A172 (cell line): ENCODE measurements at places on chromosomes 5 and 9.
A peak's percentile ranks its signal among the peaks of the same experiment; 100 is the strongest.

DNA sequence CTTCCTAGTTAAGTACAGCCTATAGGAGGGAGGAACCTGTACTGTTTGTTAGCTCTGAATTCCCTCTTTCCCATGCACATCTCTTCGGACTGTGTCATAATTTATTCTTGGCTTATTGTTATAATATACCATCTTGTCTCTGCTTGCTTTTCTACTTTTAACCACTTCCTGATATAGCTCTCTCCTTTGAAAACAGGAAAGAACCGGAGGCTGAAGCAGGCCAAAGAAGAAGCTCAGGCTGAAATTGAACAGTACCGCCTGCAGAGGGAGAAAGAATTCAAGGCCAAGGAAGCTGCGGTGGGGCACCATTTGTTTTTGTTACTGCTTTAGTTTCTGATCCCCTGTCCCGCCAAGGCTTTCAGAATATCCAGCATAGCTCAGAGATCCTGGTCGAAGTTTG lies 4.8 kb downstream of the ATP6V1G1 start:
- no peak for DNase-seq

DNA sequence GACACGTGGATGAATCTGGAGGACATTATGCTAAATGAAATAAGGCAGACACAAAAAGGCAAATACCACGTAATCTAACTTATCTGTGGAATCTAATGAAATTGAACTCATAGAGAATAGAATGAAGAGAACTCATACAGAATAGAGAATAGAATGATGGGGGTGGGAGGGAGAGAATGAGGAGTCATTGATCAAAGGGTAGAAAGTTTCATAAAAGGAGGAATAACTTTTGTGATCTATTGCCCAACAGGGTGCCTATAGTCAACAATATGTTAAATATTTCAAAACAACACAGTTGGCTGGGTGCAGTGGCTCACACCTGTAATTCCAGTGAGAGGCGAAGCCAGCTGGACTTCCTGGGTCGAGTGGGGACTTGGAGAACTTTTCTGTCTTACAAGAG lies 54.9 kb upstream of the ZNF169 start:
- DNase-seq, result no peak

DNA sequence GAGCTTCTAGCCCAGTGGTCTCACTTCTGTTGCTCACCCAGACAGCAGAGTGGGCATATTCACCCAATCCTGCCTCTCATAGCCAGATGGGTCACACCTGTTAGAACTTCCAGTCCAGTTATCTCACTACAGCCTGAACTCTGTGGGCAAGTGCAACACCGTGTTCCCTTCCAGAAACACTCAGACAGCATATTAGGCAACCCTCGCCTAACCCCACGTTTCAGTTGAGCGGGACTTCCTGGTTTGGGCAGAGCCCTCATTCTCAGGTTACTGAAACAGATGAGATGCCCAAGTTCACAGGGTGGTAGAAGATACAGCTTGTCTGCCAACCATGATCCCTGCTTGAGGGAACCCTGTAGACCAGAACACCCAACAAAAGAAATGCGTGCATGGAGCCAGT lies 538.2 kb downstream of the CYLC2 start:
- DNase-seq, result no peak

- no peak for DNase-seq
These were observed 177.1 kb upstream of the SPRY4 start for GRCh38 chr5:142501890-142502289.

- DNase-seq, result peak; percentile 98
These were observed 24.3 kb upstream of the RPS14 start for GRCh38 chr5:150473673-150474358.

DNA sequence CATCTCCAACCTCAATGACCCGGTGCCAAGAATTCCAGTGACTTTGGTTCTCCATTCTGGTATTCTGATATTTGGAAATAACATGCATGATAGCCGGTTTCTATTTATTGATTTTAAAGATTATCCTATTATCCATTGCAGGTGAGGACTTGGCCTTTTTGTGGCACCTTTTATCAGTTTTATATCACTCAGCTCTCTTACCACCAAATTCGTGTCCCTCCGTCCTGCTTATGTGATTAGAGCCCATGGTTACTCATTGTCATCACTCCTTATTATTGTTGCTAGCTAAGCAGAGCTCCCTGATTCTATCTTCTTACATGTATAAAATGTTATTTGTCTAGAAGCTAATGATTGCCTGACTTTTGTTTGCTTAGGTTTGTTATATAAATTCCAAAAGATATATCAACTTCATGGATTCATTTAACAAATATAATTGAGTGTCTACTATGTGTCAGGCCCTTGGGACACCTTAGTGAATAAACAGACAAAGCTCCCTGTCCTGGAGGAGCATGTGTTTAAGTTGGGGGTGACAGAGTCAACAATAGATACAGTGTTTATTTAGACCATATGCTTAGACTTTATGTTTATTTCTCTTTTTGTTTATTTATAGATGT lies 138.2 kb downstream of the ADAMTS16 start:
- DNase-seq, result no peak

DNA sequence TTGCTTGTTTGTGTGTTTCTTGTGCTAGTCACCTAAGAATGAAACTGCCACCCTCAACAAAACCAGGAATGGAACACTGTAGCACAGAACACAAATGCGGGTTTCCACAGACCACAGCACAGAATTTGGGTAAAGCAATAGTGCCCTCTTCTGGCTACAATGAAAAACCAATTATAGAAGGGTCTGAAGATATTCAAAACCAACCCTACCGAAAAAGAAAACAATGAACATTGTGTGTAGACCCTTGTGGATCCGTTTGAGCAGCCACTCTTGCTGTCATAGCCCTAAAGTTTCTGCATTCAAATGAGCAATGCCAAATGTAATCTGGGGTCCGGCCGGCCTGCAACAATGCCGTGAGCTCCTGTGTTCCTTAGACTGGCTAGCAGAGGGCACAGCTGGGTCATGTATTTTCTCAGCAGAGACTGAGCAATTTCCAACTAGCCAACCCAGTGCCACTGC lies 8.3 kb upstream of the ENC1 start:
- DNase-seq, result peak; percentile 61

DNA sequence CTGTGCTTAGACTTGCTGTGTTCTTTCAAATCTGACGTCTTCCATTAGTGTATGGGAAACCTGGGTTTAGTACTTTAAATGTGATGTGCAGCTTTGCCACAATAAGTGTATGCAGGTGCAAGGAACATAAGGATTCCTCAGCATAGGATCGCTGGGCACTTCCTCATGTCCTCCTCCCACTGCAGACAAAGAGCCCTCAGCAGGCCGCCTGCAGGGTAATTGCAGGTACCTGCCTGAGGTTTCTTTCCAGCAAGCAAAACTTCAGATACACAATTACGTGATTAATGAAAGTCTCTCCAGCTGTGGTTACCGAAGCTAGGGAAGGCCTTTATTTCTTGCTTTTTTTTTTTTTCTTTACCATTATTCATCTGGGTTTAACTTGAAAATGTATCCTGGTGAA lies 233.1 kb downstream of the RFK start:
- no peak for DNase-seq

DNA sequence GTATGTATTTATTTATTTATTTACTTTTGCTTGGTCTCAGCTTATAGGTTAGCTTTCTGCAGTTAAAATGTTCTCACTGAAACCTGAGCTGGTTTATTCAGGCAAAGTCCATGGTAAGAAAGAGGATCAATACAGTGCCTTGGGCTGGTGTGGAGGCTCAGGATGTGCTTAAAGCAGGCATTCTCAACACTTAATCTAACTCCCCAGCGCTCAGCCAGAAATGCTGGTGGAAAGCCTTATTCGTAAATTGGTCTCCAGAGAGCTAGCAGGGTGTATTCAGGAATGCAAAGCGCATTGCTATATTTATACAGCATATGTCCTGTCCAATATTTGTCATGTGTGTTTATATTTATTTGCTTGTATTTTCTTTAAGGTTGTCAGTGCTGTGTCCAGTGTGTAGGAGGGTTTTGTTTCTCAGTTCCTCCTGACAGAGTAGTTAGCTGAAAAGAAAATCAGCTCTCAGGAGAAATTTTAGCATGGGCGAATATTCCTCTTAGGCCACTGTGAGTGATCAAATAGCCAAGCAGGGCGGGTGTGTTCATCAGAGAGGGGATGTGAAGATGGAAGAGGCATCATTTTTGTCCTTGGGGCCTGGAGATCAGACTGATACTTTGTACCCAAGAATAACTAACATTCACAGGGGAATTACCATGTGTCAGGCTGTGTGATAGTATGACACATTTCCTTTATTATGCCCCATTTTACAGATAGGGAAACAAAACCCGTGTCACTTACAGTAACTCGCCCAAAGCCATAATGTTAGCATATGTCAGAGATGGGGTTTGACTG lies 65.8 kb downstream of the DOCK2 start:
- no peak for DNase-seq

GRCh38 chr5:154523709-154524108 lies 45.7 kb upstream of the HAND1 start:
- peak; percentile 46 for DNase-seq

DNA sequence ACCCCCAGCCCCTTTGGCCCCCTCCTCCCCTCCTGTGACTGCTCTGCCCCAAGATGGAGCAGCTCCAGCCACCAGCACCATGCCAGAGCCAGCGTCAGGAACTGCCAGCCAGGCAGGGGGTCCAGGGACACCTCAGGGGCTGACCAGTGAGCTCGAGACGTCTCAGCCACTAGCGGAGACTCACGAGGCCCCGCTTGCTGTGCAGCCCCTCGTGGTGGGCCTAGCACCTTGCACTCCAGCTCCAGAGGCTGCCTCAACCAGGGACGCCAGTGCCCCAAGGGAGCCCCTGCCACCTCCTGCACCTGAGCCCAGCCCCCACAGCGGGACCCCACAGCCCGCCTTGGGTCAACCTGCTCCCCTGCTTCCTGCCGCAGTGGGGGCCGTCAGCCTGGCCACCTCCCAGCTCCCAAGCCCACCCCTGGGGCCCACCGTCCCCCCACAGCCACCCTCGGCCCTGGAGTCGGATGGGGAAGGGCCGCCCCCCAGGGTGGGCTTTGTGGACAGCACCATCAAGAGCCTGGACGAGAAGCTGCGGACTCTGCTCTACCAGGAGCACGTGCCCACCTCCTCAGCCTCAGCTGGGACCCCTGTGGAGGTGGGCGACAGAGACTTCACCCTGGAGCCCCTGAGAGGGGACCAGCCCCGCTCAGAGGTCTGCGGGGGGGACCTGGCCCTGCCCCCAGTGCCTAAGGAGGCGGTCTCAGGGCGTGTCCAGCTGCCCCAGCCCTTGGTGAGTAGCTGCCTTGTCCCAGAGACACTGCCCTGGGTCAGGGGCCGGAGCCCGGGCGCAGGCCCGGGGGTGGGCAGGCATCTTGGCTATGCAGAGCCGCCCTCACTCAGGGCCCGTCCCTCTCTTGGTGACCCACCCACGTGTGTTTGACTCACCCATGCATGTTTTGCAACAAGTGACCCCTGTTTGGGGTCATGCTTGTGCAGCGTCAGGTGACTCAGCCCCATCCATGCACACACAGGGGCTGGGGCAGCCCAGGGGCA lies 105.2 kb downstream of the WNK2 start:
- DNase-seq, result peak; percentile 6

- peak; percentile 77 for DNase-seq
These were observed 102.6 kb downstream of the ARHGAP26 start for GRCh38 chr5:142872795-142873194.

- DNase-seq, result no peak
These were observed 288.7 kb downstream of the RFX3 start for GRCh38 chr9:3237121-3237520.

DNA sequence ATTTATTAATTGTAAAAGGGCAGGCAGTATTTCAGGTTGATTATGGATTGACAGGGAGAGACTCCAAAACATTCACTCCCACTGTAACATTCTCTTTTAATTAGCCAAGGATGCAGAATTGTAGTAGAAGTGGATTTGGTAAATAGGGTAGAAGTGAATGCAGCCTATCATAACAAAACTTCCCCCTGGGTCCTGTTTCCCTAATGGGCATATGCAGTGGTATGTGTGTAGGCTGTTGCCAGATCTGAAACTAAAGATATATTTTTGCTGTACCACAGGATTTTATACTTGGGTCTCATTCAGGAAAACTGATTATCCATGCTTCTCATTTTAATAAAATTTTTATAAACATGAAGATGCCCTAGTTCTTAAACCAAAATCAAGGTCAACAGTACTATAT lies 351.2 kb downstream of the KDM4C start:
- DNase-seq, result no peak

- no peak for DNase-seq
These were observed 59.7 kb downstream of the RXRA start for GRCh38 chr9:134385915-134386314.

GRCh38 chr5:3736926-3737325 lies 141.3 kb downstream of the IRX1 start:
- DNase-seq, result no peak

DNA sequence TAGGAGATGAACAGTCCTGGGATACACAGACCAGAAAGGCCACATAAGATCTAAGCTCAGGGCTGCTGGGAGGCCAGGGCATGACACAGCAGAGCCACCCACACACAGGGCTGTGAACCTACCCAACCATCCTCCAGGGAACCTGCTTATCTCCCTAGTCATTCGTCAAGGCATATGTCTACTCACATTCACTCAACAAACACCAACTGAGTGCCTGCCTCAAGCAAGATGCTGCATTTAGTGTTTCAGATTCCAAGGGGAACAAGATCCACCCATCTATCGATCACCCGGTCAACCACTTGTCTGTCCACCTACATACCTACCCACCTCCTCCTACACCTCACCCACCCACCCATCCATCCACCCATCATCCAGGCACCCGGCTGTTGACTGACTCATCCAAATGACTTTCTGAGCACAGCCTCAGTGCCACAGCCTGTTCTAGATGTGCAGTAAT lies 1.9 kb downstream of the DPM2 start:
- no peak for DNase-seq

DNA sequence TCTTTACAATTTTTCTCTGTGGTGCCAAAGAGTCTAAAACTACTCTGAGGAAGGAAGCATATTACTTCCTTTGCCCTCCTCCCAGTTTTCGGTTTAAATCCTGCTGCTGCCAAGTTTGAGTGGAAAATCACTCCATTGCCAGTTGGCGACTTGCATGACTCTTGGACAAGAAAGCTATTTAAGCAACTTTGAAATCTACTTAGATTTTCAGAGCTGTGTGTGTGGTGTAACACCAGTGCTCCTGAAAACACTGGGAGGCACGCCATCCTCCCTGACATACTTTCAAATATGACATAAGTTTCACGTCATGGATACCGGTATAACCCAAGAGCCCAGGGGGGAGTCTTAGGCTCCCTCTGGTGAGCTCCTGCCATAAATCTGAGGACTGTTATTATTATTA lies 83.5 kb upstream of the RIOK2 start:
- DNase-seq, result no peak

DNA sequence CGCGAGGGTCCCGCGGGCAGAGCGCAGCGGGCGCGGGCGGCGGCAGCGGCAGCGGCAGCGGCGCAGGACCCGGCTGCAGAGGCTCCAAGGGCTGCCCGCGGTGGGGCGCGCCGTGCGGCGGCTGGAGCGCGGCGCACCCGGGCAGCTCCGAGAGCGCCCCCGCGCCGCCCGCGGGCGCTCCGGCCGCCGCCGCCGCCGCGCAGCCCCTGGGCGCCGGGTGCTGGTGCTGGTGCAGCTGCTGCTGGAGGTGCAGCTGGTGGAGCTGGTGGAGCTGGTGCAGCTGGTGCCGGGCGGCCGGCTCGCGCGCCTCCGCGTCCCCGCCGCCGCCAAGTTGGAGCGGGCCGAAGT lies 644 bp downstream of the IER5L start:
- no peak for DNase-seq

GRCh38 chr9:132732326-132733259 lies 62.3 kb downstream of the GTF3C4 start:
- no peak for DNase-seq
